Muscle of leg (tissue), 16 donors: ENCODE measurements at places on chromosomes 4 and X.

- DNase-seq, result no peak
These were observed 217.1 kb downstream of the ARAP2 start for GRCh38 chr4:36027203-36027602.

DNA sequence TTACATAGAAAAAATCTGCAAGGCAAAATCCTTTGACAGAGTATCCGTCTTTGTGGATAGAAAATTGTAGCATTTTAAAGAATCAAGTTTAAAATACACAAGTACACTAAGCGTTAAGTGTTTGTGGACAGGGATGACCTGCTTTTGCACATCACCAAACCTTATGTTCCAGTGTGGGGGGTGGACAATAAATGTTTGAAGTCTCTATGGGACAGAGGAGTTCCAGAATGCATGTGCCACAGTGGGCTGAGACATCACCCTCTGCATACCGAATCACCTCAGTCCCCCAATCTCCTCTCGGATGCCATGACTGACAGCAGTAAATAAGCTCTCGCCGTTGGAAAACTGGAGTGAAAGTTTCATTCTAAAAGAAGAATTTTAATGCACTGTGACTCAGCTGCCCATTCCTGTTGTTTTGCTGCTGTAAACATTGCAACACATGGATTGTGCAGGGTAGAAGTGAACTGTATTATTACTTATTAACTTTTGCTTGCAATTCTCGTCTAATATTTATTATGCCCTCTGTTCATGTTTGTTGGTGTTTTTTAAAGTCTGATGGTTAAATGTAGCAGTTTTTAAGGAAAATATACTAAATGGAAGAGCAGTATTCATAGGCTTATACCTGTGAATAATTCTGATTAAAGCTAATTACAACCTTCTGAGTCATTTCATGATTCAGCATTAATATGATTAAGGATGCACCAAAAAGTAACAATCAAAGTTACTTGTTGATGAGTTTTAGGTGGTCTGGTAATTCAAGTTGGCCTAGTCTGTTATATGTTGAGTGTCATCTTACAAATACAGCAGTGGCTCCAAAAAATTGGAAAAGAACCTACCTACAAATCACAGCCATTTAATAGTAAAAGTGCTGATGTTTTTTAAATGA is 24.0 kb downstream of the CDKN2AIP start:
- no peak for DNase-seq

GRCh38 chrX:30793767-30794103 is 95.3 kb downstream of the TAB3 start:
- no peak for DNase-seq

DNA sequence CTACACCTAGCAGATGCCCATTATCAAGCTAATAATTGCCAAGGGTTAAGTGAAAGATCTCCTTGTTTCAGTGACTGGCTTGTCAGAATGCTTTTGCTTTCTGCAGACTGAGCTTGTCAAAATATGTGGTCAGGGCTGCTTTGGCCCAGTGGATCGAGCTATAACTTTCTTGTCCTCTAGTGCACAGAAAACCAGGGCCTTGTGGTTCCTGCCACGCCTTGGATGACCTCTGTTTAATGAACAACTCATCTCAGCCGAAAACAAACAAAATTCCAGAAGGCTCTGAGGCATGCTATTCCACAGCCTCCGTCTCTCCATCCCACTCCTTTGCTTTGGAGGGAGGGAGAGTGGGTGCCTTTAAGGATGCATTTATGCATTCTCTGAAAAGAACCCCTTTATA is 11.3 kb downstream of the EVC start:
- DNase-seq, result no peak

DNA sequence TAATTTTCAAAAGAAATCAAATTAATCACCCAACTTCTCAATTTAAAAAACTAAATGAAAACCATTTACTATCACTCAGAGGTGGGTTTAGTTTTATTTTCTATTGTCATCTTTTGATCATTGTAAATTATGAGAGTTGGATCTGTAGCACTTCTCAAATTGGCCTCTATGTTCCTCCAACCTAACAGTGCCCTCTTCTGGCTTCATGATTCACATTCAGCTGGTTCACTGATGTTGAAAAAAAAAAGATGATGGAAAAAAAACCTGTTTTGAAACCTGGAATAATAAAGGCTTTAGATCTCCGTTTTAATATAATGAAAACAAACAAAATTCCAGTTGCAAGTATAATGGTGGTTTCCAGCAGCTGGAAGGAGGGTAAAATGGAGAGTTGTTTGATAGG is 2.4 kb upstream of the NBDY start:
- peak; percentile 65 for DNase-seq
